ENCODE measurements at places on chromosomes 5 and 9. TPM values are rescaled to one million over a fixed set of nuclear protein-coding genes. Genes with fewer than 3 reads are reported as not detected.

DNA sequence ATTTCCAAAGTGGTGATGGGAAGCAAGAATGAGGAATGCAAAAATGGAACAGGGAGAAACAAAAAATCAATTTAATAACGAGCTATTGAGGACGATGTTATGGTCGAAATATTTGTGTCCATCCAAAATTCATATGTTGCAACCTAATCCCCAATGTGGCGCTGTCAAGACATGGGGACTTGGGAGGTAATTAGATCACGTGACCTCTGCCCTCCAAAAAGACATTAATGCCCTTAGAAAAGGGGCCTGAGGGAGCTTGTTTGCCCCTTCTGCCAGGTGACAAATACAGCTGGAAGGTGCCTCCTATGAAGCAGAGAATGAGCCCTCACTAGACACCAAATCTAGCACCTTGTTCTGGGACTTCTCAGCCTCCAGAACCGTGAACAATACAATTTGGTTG is 315.2 kb upstream of the CDH9 start:
- no peaks in the 10 kb centered on the region for H3K4me1 ChIP-seq
- no peak overlapping the region for H3K27ac ChIP-seq
- no peak for DNase-seq
- H3K4me3 ChIP-seq = no peak overlapping the region

GRCh38 chr5:66808663-66809062 is 212.5 kb downstream of the MAST4 start:
- H3K27me3 ChIP-seq = peaks cover 1% of the 10 kb centered on the region
- no peak for DNase-seq
- H3K27ac ChIP-seq = no peak overlapping the region
- no peaks in the 10 kb centered on the region for H3K36me3 ChIP-seq
- no peak overlapping the region for H3K4me3 ChIP-seq
- no peaks in the 10 kb centered on the region for H3K4me1 ChIP-seq

- peaks cover 1% of the 10 kb centered on the region for H3K36me3 ChIP-seq
- no peak overlapping the region for H3K4me3 ChIP-seq
- H3K4me1 ChIP-seq = peaks cover 6% of the 10 kb centered on the region
- no peak for DNase-seq
Measured at GRCh38 chr5:141560151-141560550, 58.6 kb downstream of the DIAPH1 start.

The HTR4 gene
- total RNA-seq = not detected
